ENCODE measurements at places on chromosomes 6 and 20.

DNA sequence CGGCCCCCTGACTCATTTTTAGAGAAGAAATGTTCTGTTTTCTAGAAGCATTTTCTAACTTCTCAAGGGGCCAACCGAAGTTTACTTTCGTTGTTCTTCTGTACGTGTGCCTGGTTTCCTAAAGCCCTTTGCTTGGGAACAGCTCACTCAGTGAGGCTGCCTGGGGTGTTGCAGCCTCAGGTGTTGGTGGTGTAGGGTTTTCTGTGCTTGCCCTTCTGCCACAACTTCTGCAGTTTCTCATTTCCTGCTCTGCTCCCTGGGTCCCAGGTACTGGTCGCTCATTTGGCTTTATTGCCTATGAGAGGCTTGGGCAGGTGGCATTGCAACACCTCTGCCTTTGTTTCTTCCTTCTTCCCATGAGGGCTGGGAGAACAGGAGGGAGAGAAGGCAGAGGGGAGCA, 278.3 kb downstream of the SOX4 start:
- no peak for DNase-seq

GRCh38 chr6:152220786-152221185, 413.3 kb downstream of the ESR1 start:
- DNase-seq = no peak

DNA sequence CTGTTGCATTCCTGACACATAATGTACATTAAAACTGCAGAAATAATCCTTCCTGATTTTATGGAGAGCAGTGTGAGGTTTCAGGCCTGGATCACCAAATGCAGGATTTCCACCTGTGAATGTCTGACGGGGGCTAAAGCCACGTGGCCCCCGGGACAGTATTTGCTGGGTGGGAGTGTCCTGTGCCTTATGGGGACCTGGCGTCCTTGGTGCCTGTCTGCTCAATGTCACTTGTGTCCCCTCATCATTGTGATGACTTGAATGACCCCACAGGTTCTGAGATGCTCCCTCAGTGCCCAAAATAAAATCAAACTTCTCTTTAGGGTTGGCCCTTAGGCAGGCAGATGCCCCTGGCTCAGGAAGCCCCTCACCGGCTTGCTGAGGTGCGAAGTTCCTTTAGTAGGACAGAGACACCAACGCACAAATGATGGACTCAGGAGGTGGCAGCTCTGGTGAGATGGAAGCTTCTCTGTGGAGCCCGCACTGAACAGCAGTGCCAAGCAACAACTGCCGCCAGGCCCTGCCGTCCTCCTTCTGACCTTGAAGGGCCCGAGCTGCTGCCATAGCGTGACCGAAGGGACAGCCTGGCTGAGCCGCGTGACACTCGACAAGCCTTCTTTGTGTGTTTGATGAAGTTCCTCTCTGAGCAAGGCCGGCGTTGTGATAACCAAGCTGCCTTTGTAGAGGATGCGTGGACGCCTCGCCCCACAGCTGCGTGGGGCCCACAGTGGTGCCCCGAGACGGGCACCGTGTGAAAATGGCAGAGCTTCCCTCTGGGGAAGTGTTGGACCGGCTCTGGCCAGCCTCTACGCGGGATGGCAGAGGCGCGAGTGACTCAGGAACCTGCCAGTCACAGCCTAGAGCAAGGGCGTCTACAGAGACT, 30.9 kb downstream of the FRMD1 start:
- DNase-seq = no peak

DNA sequence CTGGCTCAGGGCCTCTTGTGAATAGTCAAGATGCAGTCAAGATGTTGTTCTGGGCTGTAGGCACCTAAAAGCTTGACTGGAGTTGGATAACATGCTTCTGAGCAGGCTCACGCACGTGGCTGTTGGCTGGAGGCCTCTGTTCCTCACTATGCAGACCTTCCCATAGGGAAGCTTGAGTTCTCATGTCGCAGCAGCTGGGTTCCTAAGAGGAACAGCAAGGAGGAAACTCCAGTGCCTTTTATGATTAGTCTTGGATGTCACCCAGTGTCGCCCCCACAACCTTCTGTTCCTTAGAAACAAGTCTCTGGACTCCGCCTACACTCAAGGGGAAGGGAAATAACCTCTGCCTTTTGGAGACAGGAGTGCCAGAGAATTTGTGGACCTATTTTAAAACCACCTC, 210.7 kb downstream of the BCAS1 start:
- DNase-seq = no peak

- DNase-seq = no peak
Measured at GRCh38 chr6:139355172-139355571, 19.3 kb downstream of the CITED2 start.

DNA sequence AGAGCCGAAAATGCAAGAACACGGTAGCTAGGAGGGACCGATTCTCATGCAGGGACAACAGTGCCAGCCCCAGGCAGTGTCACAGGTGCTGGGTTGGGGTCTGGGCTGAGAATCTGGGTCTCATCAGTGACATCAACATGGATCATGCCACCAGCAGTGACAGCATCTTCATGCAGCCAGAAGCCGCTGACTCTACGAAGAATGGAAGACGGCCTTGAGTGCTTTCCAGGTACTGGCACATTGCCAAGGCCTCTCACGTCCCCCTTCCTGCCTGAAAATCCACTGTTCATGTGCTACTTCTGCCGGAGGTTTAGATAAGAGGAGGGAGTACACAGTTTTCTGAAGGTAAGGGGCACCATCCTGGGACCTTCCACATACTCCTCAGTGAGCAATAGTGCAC, 141.1 kb upstream of the FOXQ1 start:
- no peak for DNase-seq

GRCh38 chr6:15420959-15421438, 175.1 kb downstream of the JARID2 start:
- no peak for DNase-seq

DNA sequence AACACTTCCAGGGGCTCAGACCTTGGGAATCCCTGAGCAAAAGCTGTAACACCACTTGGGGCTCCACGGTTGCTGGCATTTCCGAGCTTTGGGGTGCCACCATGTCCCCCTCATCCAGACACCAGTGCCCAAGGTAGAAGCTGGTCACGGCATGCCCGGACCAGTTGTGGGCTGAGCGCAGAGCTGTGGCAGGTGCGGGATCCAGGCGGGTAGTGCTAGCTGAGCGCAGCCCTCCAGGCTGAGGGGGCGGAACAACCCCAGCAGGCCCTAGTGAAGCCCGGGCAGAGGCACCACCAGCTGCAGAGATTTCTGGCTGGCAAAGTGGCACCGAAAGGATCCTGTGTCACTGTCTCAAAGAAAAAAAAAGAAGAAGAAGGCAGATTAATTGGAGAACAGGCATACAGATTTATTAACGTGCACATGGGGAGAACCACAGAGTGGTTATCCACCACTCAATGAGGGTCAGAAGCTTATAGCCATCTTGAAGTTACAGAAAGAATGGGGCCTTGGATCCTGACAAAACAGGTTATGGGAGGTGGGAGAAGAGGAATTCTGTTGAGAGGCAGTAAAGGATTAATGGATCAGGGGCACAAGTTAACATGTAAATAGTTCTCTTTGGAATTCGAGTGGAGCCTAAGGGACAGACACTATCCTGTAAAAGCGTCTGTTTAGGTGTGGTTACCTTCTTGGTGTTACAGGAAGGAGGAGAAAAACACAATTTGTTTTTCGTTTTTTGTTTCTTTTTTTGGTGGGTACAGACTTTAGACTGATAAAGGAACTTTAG, 107.5 kb downstream of the CD24 start:
- DNase-seq = no peak

DNA sequence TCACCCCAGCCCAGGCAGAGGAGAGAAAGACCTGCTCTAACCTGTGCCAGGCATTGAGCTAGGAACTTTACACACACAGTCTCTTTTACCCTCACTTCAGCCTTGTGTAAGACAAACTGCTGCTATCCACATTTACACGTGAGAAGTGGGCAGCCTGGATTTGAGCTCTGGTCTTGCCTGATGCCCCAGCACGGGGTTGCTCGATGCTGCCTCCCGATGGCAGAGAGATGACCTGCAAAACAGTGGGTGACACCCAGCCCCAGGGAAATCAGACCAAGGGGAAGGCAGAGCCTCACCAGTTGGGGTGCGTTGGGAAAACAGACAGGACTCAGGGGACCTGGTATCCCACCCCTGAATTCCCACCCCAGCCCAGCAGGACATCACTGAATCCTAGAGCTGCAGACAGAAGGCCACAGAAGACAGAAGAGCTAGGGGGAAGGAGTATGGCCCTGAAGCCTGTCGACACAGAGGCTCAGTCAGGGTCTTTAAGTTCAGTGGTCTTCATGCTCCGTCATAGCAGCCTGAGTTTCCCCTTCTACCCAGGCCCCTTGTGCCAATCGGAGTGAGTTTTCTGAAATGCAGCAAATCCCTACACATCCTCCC, 990 bp downstream of the BPI start:
- DNase-seq = no peak

DNA sequence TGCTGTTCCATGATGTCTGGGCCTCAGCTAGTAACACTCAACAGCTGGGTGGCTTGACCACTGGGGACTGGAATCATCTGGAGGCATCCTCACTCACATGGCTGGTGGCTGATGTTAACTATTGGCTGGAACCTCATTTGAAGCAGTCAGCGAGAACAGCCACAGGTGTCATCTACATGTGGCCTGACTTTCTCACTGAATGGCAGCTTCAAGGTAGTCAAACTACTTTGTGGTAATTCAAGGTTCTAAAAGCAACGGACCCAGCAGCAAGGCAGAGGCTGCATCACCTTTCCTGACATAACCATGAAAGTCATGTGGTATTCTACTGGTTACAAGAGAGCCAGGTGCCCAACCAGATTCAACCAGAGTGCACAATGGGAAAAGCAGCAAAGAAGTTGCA, 115.9 kb upstream of the DST start:
- DNase-seq = no peak

GRCh38 chr6:143233554-143234285, 173.0 kb downstream of the AIG1 start:
- DNase-seq = no peak

DNA sequence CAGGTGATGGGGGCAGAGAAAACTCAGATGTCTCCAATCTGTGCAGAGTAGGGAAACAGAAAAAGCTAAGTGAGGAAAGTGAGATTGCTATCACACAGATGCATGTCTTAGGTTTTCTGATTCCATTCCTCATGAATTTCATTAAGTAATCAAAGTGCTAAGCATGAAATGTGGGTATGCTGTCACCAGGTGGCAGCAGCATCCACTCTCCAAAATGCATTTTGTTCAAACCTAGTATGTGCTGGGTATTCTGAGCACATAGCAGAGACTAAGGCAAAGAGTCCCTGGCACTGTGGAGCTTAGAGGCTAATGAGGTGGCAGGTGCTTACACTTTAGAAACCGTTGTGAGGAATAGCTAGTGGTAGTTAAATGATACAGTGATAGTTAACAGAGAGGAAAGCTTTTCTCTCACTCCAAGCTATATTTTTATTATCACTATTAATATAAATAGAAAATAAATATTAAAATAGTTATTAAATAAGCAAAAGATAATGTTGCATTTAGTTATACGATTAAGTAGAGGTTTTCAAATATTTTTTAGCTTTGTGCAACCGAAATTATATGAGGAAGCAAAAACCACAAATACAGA, 179.5 kb downstream of the CDH26 start:
- DNase-seq = peak; percentile 3

DNA sequence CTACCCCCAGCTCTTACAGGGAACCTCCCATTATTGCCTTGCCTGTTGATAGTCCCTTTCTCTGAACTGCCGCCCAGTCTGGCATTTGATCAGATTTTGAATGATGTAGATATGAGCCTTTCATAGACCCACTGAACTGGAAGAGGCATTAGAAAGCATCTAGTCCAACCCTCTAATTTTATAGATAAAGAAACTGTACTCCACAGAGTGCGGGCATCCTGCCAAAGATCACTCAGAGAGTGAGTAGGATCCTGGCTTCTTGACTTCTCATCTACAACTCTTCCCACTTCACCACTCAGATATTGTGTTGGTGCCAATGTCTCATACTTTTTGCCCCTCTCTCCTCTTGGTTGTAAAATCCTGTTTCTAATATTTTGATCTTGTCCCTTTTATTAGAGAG, 179.2 kb upstream of the BMP2 start:
- no peak for DNase-seq

DNA sequence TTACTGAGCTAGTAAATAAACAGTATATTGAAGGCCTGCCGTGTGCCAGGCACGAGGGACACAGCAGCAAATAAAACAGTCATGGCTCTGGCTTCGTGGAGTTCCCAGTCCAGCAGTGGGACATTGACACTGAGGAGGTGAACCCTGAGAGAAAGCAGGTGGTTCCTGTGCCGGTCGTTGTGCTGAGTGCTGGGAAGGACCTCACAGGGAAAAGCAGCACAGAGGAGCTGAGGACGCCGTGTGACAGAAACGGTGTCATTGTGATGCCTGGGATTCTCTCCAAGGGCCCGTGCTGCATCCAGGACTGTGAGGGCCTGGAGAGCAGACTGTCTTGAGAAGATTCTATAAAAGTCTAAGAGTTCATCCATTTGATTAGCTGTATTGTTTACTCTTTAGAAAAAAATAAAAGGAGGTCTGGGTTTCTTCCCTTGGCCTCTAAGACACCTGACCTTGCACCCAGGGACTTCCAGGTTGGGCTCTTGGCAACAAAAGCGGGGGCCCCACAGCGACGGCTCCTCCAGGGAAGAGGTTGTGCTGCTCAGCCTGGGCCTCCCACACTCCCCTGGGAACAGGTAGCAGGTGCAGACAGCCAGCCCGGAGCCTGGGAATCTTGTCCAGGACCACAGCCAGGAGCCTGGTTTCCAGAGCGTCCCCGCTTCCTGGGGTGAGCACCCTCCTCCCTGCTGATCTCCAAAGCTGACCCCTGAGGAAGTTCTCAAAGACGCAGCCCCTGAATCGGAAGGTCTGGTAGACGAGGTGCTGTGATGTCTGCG, 251.2 kb upstream of the PMEPA1 start:
- no peak for DNase-seq

- DNase-seq = no peak
Measured at GRCh38 chr6:31114970-31115849, 610 bp downstream of the PSORS1C1 start.

- DNase-seq = no peak
Measured at GRCh38 chr20:11168026-11168425, 494.2 kb upstream of the JAG1 start.

DNA sequence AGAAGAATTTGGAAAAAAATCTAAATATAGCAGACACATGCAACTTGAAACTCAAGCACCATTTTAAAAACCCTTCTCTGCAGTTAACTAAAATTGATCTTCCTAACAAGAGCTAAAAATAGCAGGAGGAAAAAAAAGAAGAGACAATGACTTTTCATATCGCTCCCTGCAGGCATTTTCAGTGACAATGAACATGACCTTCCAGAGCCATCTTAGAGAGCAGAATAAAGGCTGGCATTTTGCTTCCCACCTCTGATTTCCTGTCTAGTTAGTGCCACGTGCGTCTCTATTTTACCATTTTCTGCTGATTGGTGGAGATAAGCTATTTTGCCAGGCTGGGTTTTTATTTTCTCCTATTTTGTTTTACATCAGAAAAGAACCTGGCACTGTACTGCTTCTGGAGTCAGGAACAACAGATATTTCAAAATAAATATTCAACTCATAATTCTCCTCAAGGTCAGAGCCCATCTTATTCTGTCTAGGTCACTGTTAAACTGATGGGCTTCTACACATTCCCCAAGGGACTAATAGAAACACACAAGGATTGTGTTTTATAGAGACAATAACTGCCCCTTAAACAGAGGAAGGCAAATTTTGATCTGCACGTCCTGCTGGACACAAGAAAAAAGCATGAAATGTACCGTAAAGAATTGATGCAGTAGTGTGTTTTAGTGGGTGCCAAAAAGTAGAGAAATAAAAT, 70.2 kb upstream of the ENPP5 start:
- no peak for DNase-seq

- DNase-seq = no peak
Measured at GRCh38 chr6:159085396-159085895, 40.7 kb upstream of the TAGAP start.

- no peak for DNase-seq
Measured at GRCh38 chr20:33910529-33911327, 83.0 kb upstream of the RALY start.

GRCh38 chr6:90605749-90606340, 19.0 kb upstream of the MAP3K7 start:
- no peak for DNase-seq

All from stimulated activated CD8-positive, alpha-beta memory T cell treated with anti-CD3 and anti-CD28 coated beads, Interleukin-15, amount 100 ng/mL, for 48 hours (primary cell).